Activated CD8-positive, alpha-beta memory T cell treated with anti-CD3 and anti-CD28 coated beads for 4 hours (primary cell): ENCODE measurements at places on chromosomes 12 and 14.

- DNase-seq = no peak
Observed at GRCh38 chr14:69135133-69135532, 17.8 kb downstream of the DCAF5 start.

DNA sequence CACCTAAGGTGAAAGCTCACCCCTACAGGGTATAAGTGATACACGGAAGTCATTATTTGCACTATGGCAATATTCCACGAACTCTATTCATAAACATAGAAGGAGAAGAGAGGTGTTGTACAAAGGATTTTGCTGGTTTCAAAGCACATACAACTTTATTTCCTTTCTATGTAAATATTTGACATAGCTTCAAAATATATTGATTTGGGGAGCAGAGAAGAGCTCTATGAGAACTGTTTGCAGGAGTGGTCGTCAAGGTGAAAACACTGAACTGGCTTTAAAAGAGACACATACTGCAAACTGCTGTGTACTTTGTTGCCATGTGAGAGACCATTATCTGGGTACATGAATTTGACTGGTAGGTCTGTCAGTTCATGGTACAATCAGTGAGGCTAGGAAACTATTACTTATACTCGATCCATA, 16.7 kb downstream of the CNIH1 start:
- no peak for DNase-seq

GRCh38 chr14:70780396-70781075, 28.8 kb downstream of the MAP3K9 start:
- no peak for DNase-seq

GRCh38 chr12:52054231-52054832, 3.1 kb downstream of the NR4A1 start:
- DNase-seq = no peak

GRCh38 chr14:101781240-101782061, 19.9 kb downstream of the PPP2R5C start:
- DNase-seq = no peak

- no peak for DNase-seq
Observed at GRCh38 chr12:49642370-49642802, 19.0 kb downstream of the PRPF40B start.

DNA sequence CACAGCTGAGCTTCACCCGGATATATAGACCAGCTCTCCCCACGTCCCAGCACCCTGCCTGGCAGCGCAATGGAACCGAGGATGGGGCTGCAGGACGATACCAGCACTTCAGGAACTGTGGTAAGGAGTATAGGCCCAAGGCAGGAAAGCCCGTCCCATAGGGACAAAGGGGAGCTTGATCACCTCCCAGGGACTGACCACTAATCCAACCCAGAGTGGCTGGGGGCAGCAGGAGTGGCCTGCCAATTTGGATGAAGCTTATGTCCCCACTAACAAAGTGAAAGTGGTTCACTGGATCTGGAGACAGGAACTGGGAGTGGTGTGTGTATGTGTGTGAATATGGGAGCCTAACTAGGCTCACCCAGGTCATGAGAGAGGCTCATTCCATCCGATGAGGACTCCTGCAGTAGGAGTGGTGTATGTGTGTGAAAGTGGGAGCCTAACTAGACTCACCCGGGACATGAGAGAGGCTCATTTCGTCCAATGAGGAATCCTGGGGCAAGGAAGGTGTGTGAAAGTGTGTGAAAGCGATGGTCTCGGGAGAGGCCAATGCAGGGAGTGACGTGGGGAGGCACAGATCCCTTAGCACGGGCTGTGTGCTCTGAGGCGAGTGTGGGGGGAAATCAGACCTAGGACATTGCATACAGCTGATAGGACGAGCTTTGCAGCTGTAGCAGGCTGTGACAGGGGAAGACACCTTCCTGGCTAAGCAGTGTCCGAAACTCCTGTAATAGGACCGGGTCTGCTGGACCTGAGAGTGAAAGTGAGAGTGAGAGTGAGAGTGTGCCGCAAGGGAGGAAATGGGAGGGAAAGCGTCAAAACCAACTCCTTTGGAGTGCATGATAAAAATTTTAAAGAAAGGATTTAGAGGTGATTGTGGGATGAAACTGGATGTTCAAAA, 25.7 kb downstream of the KLRK1 start:
- DNase-seq = no peak

DNA sequence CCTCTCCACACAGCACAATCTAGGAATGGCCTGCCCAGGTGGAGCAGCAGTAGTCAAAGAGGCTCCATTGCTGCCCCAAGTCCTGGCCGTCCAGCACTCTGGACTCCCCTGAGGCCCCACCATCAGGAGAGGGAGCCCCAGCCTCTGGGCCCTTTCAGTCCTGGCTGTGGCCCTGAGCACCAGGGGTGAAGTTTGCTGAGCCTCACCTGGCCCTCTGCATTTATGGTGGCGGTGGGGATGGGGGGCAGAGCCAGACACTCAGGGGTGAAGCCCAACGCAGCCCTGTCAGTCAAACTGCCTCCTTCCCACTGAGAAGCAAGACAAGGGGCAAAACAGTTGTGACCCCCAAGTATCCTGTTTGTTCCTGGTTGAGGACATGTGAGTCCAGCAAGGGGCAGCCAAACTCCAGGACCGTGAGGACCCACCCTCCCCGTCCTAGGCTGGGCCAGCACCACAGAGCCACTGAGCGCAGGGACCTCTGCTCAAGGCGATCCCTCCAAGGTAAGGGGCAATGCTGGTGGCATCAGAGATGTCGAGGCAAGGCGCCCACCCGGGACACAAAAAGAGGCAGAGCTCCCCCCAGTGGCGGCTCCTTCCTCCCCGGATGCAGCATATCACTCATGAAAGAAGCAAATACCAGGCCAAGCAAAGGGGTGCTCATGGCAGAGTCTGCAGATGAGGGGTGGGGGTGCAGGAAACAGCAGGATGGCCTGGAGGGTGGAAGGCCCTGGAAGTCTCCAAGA, 4.8 kb upstream of the AMN start:
- DNase-seq = peak; percentile 21

- DNase-seq = no peak
Observed at GRCh38 chr12:76268267-76268666, 79.9 kb downstream of the BBS10 start.

- no peak for DNase-seq
Observed at GRCh38 chr12:124764870-124765580, 98.6 kb downstream of the SCARB1 start.

GRCh38 chr14:91351512-91351862, 66.1 kb downstream of the CCDC88C start:
- DNase-seq = no peak

DNA sequence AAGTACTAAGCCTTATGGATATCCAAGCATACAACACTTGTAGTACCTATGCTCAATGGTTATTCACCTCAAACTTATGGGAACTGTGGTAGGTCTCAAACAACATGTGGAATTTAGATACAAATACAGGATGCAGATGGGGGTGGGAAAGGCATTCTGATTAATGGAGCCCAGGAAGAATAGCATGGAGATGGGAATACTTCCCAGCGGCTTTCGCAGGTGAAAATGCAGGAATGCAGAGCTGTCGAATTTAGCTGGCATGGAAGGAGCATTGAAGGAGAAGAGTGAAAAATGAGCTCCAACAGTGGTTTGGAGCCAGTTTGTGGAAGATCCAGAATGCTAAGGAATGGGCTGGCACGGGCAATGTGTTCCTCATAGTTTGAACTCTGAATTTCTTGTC, 89.9 kb downstream of the NKX2-1 start:
- no peak for DNase-seq

DNA sequence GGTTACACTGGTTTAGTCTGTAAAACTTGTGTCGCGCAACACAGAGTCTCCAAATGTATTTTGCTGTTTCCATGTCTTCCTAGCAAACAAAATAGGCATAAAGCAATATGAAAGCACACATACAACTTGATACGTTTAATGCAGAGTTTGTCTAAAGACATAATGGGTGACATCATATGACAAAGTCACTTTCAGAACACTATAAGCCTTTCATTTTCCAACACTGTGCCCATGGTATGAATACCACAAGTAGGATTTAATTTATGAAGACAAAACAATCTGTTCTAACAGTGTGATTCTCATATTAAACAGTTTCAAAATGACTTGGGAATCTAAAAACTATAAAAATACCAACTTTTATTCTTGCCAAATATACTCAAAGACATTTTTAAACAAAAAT, 58.4 kb downstream of the PTPN21 start:
- DNase-seq = no peak

- no peak for DNase-seq
Observed at GRCh38 chr14:30005114-30005808, 77.6 kb upstream of the PRKD1 start.

GRCh38 chr12:67826946-67827720, 162.1 kb upstream of the IFNG-AS1 start:
- no peak for DNase-seq

- DNase-seq = no peak
Observed at GRCh38 chr12:95459310-95459709, 14.6 kb upstream of the METAP2 start.

DNA sequence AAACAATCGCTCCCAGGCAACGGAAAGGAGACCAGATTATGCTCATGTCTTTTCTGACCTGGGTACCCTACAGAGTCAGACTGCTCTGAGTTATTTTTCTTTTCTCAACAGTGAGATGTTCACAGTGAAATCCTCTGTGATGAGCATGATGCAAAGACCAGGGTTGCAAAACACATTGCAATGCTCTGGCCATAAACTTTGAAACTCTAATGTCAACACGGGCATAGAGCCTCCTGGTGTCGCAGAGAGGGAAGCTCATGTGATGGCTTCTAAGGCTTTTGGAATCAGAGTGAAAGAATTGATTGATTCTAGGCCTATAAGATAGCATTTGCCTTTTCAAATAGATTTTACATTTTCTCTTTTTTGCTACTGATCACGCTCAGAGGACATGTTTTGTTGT, 193.4 kb downstream of the RASSF9 start:
- no peak for DNase-seq

- DNase-seq = no peak
Observed at GRCh38 chr12:100867639-100868393, 73.2 kb downstream of the ANO4 start.

DNA sequence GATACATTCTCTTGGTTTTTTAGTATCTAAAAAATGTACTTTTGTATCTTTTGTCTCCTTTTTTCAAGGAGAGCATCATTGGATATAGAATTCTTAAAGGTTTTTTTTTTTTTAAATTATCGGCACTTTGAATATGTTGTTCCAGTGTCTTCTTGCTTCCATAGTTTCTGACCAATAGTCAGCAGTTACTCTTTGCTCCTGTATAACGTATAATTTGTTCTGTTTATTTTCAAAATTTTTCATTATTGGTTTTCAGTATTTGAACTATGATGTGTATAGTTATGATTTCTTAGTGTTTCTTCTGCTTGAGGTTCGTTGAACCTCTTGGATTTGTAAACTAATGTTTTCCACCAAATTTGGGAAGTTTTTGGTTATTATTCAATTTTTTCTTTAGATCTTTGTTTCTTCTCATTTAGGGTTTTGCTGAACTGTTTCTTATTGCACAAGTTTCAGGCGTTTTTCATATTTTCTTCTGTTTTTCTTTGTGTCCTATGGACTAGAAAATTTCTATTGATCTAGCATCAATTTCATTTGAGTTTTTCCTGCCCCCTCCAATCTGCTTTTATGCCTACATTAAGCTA, 93.9 kb downstream of the PLBD1 start:
- DNase-seq = no peak

GRCh38 chr12:67442347-67442841, 173.2 kb downstream of the CAND1 start:
- DNase-seq = no peak

- DNase-seq = no peak
Observed at GRCh38 chr12:54377797-54378515, 6.6 kb downstream of the ZNF385A start.

DNA sequence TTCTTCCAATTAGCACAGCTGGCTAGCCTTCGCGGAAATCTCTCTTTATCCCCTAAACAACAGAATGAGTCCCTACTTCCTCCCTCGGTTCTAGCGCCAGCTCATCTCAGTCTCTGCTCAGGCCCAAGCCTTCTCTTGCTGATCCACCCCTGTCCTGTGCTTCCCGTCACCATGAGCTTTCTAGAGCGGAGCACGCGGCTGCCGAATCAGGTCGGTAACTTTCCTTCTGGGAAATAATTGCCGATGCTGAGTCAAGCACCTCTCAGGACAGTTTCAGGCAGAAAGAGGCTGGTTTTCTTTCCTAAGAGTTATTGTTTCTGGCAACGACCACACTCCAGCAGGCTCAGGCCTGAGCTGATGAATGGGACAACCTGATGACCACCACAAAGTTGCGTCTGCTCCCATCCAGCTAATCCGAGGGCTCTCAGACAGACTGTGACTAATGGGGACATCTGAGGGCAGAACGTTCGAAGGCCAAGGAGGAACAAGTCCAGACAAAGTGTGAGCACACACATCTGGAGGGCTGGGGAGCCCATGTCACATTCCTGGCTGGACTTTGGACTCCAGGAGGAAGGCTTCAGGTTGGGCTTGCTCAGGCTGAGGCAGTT, 13.6 kb upstream of the GPR68 start:
- DNase-seq = no peak

DNA sequence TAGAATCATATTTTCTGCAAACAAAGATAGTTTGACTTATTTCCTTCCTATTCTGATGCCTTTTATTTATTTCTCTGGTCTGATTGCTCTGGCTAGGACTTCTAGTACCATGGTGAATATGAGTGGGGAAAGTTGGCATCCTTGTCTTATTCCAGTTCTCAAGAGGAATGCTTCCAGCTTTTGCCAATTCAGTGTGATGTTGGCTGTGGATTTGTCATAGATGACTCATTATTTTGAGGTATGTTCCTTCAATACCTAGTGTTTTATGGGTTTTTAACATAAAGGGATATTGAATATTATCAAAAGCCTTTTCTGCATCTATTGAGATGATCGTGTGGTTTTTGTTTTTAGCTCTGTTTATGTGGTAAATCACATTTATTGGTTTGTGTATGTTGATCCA, 139.4 kb upstream of the CNTN1 start:
- no peak for DNase-seq

DNA sequence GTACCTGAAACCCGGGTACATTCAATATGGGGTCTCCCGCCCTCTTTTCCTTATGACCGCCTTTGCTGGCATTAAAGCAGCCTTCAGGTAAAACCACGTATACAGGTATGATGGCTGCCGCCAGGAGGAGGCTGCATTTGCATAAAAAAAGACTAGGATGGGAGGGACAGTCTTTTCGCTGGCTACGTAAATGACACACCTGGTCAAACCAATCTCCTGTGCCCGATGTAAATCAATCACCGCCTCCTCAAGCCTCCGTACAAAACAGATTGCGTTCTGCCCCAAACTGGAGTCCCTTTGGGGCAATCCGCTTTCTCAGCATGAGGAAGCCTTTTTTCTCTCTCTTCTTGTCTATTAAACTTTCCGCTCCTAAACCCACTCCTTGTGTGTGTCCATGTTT, 8.1 kb upstream of the ALDH1L2 start:
- no peak for DNase-seq

- DNase-seq = peak; percentile 66
Observed at GRCh38 chr14:68685419-68686204, 107.3 kb downstream of the ZFP36L1 start.

DNA sequence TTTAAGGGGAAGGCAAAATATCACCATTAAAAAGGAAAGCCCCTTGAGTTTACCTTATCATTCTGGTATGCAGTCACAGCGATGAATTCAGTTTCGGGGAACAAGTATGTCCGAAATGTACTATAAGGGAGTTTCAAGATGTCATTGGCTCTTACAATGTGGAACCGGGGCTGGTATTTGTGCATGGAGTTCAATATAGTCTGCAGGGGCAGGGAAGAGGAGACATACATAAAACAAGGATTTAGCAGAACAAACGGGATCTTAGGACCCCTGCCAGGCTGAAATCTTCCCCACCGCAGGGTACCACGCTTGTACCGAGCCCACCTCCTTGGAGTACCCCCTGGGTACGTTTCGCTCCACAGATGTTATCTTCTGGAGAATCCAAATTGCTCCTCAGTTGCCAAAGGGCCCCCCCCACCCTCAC, 4.5 kb downstream of the TBX3 start:
- DNase-seq = no peak

- no peak for DNase-seq
Observed at GRCh38 chr14:101808020-101808641, 46.6 kb downstream of the PPP2R5C start.
